Fibroblast of lung (primary cell): ENCODE measurements at places on chromosomes 7 and 10. TPM values are rescaled to one million over a fixed set of nuclear protein-coding genes. Genes with fewer than 3 reads are reported as not detected.

DNA sequence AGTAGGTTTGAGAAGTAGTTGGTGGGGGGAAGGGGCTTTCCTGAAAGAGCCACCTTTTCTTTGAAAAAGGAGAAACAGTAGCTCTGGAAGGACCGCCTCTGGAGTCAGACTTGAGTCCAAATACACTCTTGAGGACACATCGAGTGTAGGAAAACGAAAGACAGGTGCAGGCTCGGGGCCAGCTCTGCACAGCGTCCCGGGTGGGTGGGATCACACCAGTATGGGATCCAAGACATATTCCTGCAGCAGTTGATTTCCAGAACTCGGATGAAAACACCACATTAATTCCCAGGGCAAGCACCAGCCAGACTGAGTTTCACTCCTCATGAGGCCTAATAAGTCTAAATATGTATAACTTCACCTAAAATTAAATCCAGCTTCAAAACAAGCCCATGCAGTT, 61.4 kb downstream of the ASB13 start:
- no peak for DNase-seq

- DNase-seq, result no peak
Observed at GRCh38 chr7:74017125-74017524, 10.8 kb upstream of the ELN start.

The HILPDA gene
- total RNA-seq, result 17.7 and 30.8 TPM in 2 replicates

- DNase-seq, result peak; percentile 62
Observed at GRCh38 chr7:101315336-101315735, 6.3 kb downstream of the IFT22 start.

GRCh38 chr10:63429281-63429680, 36.5 kb downstream of the JMJD1C start:
- peak; percentile 76 for DNase-seq

GRCh38 chr7:18337048-18337809, 158.3 kb upstream of the HDAC9 start:
- no peak for DNase-seq
